ENCODE measurements at places on chromosomes 6 and 20.

DNA sequence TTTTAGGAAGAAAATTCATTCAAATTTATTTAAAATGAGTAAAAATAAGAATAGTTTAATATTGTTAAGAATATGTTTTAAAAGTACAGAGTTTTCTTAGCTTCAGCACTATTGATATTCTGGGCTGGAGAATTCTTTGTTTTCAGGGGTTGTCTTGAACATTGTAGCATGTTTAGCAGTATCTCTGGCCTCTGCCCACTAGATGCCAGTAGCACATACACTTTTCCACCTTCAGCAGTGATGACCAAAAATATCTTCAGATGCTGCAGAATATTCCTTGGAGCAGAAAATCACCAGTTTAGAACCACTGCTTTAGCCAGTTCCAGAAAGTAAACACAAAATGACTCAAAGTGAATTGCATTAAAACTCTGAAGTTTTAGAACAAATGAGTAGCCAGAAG is 19.4 kb upstream of the SDHAF4 start:
- H3K27me3 ChIP-seq: no peaks in the 10 kb centered on the region
- no peaks in the 10 kb centered on the region for H3K36me3 ChIP-seq
- no peak overlapping the region for H3K27ac ChIP-seq
- DNase-seq: no peak

- peak; percentile 79 for DNase-seq
- no peaks in the 10 kb centered on the region for H3K27me3 ChIP-seq
- no peak overlapping the region for H3K4me3 ChIP-seq
- no peak overlapping the region for H3K27ac ChIP-seq
- H3K4me1 ChIP-seq: no peaks in the 10 kb centered on the region
These were observed 102.1 kb upstream of the MYL9 start for GRCh38 chr20:36439040-36439730.

- no peak for DNase-seq
These were observed 7.7 kb downstream of the PSMB1 start for GRCh38 chr6:170545405-170545804.

- H3K27ac ChIP-seq: no peak overlapping the region
- H3K36me3 ChIP-seq: no peaks in the 10 kb centered on the region
- H3K27me3 ChIP-seq: no peaks in the 10 kb centered on the region
- no peak overlapping the region for H3K4me3 ChIP-seq
- DNase-seq: no peak
- no peaks in the 10 kb centered on the region for H3K4me1 ChIP-seq
These were observed 188.1 kb downstream of the FOXC1 start for GRCh38 chr6:1797801-1798200.

DNA sequence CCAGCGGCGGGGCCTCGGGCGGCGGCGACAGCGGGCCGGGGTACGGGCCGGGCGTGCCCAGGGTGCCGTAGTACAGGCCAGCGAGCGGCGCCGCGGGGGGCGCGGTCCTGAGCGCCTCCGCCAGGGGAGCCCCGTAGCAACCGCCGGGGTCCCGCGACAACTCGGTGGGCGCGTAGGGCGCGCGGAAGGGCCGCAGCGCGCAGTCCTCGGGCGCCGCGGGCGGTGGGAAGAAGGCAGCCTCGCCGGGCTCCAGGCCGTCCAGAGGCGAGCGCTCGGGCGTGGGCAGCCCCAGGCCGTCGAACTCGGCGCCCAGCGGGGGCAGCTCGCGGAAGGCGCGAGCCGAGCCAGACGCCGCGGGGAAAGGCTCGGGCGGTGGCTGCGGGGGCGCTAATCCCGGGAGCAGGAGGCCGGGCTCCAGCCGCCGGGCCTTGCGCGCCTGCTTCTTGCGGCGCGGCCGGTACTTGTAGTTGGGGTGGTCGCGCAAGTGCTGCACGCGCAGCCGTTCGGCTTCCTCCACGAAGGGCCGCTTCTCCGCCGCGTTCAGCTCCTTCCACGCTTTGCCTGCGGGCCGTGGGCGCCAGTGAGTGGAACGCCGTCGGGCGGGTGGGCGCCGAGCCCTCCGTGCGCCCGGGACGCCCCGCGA is 916 bp downstream of the SOX18 start:
- H3K27me3 ChIP-seq: peaks cover 7% of the 10 kb centered on the region
- H3K27ac ChIP-seq: no peak overlapping the region
- no peak overlapping the region for H3K4me3 ChIP-seq
- peaks cover 2% of the 10 kb centered on the region for H3K4me1 ChIP-seq
- H3K36me3 ChIP-seq: no peaks in the 10 kb centered on the region
- DNase-seq: no peak

DNA sequence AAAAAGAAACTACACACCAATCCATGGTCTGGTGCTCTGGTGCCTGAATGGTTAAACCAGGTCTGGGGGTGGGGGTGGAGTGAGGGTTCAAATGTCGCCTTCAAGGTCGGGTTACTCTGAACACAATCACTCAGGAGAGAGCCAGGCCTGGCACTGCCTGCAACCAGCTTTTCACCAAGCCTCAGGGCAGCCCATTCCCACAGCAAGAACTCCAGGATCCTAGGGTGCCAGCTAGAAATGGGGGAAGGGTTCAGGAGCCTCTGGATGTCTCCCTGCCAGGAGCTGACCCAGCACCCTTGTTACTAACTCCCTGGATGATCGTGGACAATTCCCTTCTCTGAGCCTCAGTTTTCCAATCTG is 6.7 kb downstream of the SDC4 start:
- H3K36me3 ChIP-seq: no peaks in the 10 kb centered on the region
- peaks cover 27% of the 10 kb centered on the region for H3K4me1 ChIP-seq
- peak overlapping the region; percentile 0 for H3K4me3 ChIP-seq
- H3K27me3 ChIP-seq: no peaks in the 10 kb centered on the region
- H3K27ac ChIP-seq: peak overlapping the region; percentile 45

DNA sequence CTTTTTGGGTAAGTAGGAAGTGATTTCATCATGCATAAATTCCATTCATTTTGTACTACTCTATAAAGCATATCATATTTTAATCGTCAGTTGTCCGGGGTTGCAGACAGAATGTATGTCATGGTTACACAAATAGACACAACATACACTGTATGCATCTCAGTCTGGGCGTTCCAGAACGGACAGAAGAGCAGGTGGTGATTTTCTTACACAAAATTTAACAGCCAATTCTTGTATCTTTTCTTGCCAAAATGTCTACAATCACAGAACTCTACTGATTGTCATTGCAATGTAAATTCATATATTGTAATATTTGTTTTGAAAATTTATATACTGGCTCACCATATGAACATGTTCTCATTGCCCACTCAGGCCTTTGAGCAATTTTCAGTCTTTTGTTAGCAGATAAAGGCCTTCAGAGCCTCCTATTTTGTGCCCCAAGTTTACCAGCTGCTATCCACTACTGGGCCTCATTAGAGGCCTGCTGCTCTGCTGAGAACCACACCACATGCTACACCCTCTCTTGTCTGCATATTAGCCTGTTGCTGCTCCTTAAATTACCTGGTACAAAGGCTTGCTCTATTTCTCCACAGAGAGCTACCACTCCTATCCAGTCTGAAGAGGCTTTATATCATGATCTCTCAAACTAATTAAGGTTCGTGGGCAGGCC is 61.5 kb downstream of the PRDM13 start:
- no peaks in the 10 kb centered on the region for H3K4me1 ChIP-seq
- H3K4me3 ChIP-seq: no peak overlapping the region
- no peak for DNase-seq
- no peaks in the 10 kb centered on the region for H3K27me3 ChIP-seq
- no peaks in the 10 kb centered on the region for H3K36me3 ChIP-seq
- H3K27ac ChIP-seq: no peak overlapping the region

GRCh38 chr6:160167604-160168399 is 46.2 kb downstream of the SLC22A1 start:
- H3K27me3 ChIP-seq: no peaks in the 10 kb centered on the region
- no peaks in the 10 kb centered on the region for H3K4me1 ChIP-seq
- no peak overlapping the region for H3K4me3 ChIP-seq
- no peaks in the 10 kb centered on the region for H3K36me3 ChIP-seq

DNA sequence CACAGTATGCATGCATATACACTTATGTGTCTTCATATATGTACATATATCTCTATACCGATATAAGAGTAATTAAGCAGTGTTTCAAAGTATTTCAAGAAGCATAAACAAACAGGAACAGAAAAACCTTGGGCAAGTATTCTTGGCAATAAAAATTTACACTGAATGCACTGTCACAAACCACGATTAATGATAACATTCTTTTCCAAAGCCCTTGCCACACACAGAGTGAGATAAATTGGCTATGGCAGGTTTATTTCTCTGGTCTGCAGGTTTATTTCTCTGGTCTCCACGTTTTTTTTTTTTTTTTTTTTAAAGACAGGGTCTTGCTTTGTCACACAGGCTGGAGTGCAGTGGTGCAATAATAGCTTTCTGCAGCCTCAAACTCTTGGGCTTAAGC is 73.0 kb downstream of the PPP1R3G start:
- no peaks in the 10 kb centered on the region for H3K36me3 ChIP-seq
- H3K4me1 ChIP-seq: no peaks in the 10 kb centered on the region
- no peak for DNase-seq
- no peaks in the 10 kb centered on the region for H3K27me3 ChIP-seq
- H3K27ac ChIP-seq: no peak overlapping the region
- H3K4me3 ChIP-seq: no peak overlapping the region

DNA sequence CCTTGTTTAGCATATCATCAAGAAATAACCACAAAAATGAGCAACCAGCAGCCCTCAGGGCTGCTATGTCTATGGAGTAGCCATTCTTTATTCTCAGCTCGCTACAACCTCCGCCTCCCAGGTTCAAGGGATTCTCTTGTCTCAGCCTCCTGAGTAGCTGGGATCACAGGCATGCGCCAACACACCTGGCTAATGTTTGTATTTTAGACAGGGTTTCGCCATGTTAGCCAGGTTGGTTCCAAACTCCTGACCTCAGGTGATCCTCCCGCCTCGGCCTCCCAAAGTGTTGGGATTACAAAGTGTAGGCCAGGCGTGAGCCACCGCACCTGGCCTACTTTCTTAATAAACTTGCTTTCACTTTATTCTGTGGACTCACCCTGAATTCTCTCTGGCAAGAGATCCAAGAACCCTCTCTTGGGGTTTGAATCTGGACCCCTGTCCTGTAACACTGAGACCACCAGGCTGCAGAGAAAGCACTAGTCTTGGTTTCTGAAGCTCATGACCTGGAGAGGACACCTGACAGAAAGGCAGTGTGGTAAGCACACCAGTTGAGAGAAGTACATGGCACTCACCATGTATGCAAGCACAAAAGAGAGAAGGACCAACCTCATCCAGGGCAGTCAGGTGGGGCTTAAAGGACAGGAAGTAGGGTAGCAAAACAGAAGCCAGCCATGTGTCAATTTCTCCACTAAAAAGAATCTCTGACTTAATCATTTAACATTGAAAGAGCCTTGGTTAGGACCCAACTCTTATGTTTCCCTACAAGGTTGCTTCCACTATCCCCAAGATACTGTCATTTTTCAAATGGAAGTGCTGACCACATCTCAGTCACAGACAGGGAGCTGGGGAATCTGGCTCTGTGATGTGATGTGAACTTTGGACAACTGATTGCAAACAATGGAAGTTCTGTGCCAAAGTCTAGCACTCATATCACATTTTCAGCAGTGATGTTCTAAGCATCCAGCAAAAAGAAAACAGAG is 97.4 kb upstream of the DST start:
- no peak overlapping the region for H3K4me3 ChIP-seq
- no peak overlapping the region for H3K27ac ChIP-seq
- H3K36me3 ChIP-seq: no peaks in the 10 kb centered on the region

DNA sequence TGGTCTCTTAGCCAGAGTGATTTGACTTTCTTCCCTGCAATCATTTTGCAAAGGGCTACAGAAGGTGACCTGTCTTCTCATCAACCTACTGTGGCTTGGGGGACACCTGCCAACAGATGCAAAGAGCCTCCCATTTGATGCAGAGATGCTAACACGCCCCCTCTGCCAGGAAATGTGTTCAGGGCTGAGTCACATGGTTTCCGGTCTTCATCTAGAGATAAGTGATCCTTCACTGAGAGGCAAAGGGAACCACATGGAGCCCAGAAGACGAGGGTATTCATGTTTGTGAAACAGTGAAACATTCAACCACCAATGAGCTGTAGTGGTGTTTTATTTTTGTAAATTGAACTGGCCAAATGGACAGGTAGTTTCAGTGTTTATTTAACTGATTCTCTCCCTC is 109.0 kb upstream of the RIN2 start:
- H3K4me1 ChIP-seq: no peaks in the 10 kb centered on the region
- H3K36me3 ChIP-seq: no peaks in the 10 kb centered on the region
- H3K4me3 ChIP-seq: no peak overlapping the region

DNA sequence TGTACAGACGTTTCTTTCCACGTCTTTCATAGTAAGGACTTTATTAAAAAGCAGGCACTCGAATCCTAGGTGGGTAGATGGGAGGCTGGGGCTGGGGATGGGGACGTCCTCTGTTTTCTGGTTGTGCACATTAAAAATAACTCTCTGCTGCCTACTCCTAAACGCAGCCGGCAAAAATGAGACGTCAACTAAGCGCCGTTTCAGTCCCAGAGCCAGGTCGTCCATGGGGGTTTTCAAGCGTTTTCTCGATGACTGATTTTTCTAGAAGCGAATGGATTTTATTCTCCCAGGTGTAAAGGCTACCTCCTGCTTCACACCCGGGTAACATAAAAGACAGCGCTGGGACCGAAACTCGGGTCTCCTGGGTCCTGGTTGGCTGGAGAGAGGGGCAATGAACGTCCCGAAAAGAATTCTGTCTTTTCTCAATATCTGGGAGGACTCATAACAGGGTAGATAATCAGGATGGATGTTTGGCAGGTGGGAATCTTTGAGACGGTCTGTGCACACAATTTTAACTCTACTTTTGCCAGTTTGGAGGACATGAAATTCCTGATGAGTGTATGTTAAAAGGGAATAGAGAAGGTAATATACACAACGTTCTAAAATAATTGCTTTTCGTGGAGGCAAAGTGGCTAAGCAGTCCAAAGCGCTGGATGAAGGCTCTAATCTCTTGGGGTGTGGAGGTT is 25.2 kb downstream of the GPX6 start:
- peak overlapping the region; percentile 80 for H3K27ac ChIP-seq
- peak overlapping the region; percentile 43 for H3K4me3 ChIP-seq
- no peaks in the 10 kb centered on the region for H3K36me3 ChIP-seq

GRCh38 chr6:11223286-11223864 is 9.1 kb downstream of the NEDD9 start:
- no peak for DNase-seq

DNA sequence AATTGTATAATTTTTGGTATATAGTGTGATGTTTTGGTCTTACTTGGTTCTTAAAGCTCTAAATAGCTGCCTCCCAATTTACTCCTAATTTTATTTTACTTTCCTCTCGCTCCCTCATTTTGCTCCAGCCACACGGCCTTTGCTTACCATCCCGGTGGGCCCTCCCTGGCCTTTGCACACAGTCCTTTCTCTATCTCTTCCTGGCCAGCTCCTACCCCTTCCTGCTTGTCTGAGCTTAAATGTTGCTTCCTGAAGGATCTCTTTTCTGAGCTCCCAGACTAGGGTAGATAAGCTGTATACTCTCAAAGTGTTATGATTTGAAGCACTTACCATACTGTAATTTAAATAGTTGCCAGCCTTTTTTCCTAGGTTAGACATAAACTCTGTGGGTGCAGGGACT is 121.7 kb downstream of the UTRN start:
- no peak for DNase-seq
- H3K36me3 ChIP-seq: no peaks in the 10 kb centered on the region
- H3K4me3 ChIP-seq: no peak overlapping the region
- H3K4me1 ChIP-seq: peaks cover 6% of the 10 kb centered on the region
- no peak overlapping the region for H3K27ac ChIP-seq
